ENCODE measurements at places on chromosomes 1 and 21.

- DNase-seq: no peak
These were observed 53.0 kb upstream of the ADORA3 start for GRCh38 chr1:111556325-111557037.

- no peak for DNase-seq
These were observed 17.1 kb downstream of the RC3H1 start for GRCh38 chr1:174005032-174005431.

DNA sequence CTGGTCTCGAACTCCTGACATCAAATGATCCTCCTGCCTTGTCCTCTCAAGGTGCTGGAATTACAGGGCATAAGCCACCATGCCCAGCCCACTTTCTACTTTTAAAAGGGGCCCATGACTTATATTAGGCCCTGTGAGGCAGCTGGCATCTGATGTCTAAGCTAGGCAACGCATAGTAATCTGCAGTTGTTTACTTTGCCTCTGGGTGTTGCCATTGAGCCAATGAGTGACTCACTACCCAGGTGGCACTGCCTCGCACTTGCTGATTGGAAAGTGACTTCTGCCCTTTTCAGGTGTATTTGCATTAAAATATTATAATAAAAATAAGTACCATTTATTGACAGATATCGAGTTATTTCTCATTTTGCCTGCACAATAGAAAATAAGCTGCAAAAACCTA lies 84.9 kb downstream of the KIF14 start:
- DNase-seq: peak; percentile 21

GRCh38 chr1:204600968-204601367 lies 84.6 kb downstream of the LRRN2 start:
- no peak for DNase-seq

- no peak for DNase-seq
These were observed 55.7 kb downstream of the PLD5 start for GRCh38 chr1:242468784-242469183.

GRCh38 chr1:193417945-193418744 lies 231.7 kb upstream of the B3GALT2 start:
- DNase-seq: no peak
